Right ventricle myocardium superior (tissue), 1 donor: ENCODE measurements at places on chromosomes 6 and 20.
A peak's percentile ranks its signal among the peaks of the same experiment; 100 is the strongest.

DNA sequence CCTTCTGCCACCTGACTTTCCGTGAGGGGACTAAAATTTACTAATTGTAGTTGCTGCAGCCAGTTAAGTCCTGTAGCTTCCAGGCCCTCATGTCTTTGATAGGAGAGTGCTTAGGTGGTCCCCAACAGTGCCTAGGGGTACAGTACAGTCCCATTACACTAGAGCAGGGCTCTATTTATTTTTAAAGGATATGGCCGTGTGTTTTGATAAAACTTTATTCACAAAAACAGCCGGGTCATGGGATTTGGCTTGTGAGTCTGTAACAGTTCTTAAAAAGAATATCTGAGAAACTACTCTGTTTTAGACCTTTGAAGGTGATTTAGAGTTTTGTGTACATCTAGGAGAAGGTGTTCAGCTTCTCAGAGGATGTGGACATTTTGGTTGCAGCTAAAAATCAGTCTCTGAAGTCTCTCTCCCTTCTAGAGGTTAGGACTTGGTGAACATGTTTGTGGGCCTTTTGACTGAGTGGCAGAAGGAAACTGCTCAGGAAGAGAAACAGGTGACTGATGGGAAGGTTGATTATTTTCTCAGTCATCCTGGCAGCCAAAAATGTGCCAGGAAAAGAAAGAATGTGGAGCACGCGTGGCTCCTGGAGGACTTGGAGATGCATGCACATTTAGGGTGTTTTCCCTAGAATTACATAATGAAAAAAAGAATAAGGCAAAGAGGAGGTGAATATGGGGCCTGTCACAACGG lies 57.4 kb downstream of the VAPB start:
- no peak for DNase-seq

DNA sequence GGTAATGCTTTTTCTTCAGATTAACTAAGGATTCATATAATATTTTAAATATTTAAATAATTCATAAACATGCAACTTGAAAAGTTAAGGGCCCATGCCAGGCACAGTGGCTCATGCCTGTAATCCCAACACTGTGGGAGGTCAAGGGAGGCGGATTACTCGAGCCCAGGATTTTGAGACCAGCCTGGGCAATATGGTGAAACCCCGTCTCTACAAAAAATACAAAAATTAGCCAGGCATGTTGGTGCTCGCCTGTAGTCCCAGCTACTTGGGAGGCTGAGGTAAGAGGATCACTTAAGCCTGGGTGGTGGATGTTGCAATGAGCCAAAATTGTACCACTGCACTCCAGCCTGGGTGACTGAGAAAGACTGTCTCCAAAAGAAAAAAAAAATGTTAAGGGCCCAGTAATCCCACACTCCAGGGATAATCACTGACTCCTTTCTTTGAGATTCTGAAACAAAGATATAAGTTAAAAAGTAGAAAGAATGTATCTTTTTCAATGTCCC lies 7.9 kb upstream of the RIN2 start:
- no peak for DNase-seq

GRCh38 chr6:42158011-42158410 lies 15.2 kb upstream of the GUCA1A start:
- DNase-seq = no peak

DNA sequence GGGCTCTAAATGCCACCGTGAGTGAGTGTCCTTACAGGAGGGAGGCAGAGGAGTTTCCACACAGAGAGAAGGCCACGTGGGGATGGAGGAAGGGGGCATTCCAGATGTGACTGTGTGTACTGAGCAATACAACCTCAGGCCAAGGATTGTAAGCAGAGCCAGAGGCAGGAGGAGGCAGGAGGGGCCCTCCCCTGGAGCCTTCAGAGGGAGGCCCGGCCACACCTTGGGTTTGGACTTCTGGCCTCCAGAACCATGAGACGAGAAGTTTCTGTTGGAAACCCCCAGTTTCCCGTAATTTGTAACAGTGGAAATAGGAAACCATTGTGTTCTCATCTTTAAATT lies 9.3 kb upstream of the KIF25 start:
- no peak for DNase-seq

DNA sequence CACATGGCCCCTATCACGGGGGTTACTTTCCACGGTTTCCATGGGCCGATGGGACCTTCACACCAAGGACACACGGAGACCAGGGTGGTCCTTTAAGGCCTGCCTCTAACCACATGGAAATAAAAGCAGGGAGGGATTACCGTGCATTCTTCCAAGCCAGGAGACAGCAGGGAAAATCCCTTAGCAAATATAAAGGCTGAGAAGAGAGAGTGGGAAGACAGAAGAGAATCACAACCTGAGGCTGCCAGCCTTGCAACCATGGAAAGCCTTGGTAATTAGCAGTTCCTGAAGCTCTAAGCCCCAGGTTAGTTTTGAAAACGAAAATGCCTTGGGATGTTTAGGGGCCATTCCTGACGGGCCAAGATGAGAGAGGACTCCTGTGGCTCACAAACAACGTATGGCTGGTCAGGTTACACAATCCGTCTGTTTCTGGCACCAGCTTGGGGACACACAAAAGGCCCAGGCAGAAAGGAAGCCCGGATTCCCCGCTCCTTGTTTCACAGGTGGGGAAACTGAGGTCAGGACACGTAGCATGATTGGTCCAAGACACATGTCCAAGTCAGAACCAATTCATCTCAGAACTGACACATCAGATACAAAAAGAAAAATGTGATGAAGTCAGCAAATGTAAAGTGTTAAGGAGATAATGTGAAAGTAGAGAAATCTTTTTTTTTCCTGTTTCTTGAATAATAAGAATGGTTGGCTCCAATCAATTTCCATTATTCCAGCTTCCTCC lies 2.8 kb downstream of the PREX1 start:
- DNase-seq = no peak

GRCh38 chr6:165962366-165962765 lies 205.3 kb downstream of the TBXT start:
- DNase-seq = no peak

DNA sequence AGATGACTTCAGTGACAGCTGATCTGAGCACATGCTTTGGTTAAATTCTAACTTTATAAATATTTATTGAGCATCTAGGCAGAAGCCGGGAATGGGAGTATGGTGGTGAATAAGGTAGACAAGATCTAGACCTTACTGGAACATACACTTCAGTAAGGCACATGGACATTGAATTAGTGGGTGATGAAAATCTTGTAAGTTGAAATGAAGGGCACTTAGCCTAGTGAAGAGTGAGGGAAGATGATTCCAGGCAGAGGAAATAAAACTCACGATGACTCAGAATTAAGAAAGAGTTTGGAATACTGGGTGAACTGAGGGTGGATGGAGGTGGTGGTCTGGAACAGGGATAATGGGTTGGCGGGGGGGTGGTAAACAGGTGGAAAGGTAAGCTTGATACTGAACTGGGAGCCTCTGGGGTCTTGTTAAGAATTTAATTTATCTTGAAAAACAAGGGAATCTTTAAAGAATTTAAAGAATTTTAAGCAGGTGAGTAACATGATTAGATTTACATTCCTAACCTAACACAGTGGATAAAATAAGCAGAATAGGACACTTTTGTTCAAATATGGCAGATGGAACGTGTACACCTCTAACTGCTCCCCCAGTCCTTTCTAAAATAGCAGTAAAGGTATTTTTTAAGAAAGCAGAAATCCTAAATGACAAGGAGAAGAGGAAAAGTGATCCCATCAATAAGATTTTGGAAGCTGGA lies 75.2 kb upstream of the ARHGAP18 start:
- no peak for DNase-seq

- DNase-seq = no peak
These were observed 19.5 kb downstream of the NDUFAF4 start for GRCh38 chr6:96878143-96878542.

GRCh38 chr20:34389954-34390555 lies 27.0 kb downstream of the ITCH start:
- no peak for DNase-seq

DNA sequence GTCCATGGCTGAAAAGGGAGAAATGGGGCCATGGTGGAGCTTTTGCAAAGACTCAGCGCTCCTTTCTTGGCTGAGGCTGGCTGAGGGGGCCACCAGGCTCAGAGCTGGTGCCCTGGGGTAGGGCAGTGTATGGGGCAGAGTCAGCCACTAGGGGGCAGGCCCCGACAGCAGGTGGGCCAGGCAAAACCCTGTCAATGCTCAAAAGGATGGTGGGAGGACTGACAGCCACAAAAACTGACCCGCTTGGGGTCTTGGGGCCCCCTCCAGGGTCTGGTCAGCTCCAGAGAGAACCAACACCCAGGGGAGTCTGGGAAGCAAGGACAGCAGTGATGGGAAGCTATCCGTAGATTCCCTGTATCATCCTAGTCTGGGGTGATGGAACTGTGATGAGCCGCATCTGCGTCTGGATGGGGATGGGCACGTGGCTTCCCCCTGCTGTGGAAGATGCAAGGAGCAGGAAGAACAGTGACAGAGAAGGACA lies 306.9 kb downstream of the DHX35 start:
- DNase-seq = peak; percentile 76

DNA sequence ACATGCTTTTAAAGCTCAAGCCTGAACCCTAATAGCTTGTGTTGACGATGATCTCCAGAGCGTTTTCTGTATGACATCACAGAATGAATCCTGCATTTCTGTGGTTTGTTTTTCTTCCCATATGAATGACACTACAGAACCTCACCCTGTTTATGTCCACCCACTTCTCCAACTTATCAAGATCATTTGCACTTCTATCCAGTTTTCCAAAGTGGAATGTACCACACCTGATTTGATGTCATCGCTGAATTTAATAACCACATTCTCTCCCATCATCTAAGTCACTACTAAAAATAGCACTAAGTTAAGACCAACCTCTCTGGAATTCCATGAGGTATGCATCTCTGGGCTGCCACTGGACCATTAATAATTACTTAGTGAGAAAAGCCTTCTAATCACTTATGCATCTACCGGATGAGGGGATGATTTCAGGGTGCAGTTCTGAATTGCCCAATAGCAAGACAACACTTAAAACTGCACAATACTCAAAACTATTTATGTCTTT lies 33.3 kb upstream of the CITED2 start:
- DNase-seq = no peak

- DNase-seq = no peak
These were observed 79.2 kb upstream of the SMLR1 start for GRCh38 chr6:130748041-130748440.

DNA sequence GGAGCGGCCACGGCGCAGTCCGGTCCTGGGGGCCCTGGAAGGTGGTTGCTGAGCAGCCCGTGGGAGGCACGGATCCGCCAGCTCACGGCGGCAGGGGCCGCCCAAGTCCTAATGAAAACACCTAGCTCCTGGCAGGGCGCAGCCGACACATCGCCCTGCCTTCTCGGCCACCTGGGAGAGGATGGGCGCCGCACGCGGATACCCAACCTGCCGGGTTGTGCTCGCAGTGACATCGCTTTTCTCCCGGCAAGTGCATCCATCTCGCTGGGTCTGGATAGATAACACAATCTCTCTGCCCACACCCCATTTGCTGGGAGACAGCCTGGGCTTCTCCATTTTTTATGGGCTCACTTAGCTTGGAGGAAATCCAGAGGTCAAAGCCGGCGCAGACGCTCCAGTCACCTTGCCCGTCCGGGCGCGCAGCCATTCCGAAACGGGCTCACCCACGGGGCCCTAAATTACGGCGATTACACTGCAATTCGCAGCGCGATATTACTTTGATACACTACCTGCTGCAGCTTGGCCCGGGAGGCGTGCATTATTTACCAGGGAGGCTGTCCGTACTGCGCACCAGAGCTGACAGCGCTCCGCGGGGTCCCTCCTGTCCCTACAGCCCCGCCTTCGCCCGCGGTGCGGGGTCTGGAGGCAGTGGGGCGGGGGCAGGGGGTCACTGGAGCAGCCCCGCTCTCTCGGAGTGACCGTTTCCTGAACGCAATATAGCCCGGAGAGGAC lies 36.2 kb upstream of the CCDC167 start:
- no peak for DNase-seq

GRCh38 chr6:49799090-49799489 lies 12.0 kb upstream of the PGK2 start:
- no peak for DNase-seq

DNA sequence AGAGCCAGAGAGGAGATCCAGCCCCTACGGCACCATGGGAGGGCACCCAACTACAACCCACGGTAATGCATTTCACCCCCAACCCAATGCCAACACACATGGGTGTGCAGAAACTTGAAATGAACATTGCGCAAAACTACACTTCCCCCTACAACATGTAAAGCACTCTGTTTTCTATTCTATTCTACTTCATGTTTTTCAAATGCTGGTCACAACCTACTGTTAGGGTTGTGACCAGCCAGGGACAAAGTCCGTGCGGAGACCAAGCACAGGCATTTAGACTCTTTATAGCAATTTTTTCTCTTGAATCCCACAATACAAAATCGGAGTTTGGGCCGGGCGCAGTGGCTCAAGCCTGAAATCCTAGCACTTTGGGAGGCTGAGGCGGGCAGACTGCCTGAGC lies 90.6 kb downstream of the MRPL14 start:
- DNase-seq = peak; percentile 24

DNA sequence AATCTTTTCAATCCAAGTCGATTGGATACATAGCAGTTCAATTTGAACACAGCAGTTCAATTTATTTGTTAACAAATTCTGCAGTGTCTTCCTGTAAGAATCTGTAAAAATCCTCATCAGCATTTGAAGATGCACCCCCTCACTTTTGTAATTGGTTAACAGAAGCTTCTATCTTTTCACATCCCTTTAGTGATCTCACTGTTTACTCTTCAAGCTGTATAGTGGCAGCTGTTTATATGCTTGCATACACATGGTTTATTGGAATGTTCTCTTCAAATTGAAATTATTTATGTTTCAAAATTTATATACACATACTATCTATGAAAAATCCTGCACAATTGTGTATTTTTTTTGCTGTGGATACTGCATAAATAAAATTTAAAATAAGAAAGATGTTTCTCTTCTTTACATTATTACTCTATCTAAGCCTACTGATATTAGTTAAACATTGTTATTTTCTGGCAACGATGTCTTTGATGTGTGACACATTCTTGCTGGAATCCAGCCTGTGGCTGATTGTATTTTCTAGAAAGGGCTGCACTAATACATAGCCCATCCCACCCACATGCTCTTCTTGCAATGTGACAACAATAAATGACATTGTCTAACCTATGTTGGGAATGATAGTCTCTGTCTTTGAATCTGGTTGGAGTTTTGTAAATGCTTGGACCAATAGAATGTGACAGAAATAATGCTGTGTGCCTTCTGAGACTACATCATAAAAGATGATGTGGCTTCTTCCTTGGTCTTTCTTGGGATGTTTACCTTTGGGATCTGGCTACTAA lies 573.0 kb downstream of the CD109 start:
- DNase-seq = no peak

GRCh38 chr20:63573647-63574131 lies 350 bp downstream of the HELZ2 start:
- no peak for DNase-seq

GRCh38 chr20:25686081-25687067 lies 10.3 kb downstream of the ZNF337 start:
- no peak for DNase-seq

DNA sequence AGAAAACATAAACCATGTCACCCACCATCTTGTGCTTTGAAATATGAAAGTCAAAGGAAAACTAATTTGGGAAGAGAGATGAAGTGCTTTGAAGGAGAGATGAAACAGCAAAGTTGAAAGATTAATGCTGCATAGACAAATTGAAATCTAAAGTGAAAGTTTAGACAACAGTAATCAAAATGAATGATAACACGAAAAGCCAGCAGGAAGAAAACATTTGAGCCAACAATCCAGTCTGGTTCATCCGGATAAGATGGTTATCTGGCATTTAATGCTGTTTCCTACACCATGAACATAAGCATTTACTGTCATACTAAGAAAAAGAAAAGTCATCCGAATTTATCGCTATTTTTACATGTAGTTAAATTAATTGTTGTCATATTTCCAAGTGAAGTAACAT lies 595 bp downstream of the HAO1 start:
- DNase-seq = no peak
